ENCODE measurements at places on chromosomes 2 and 18. TPM values are rescaled to one million over a fixed set of nuclear protein-coding genes. Genes with fewer than 3 reads are reported as not detected.

- DNase-seq = no peak
These were observed 144.6 kb upstream of the MMADHC start for GRCh38 chr2:149732001-149732685.

GRCh38 chr2:147076634-147077033 is 768.2 kb upstream of the ACVR2A start:
- DNase-seq = no peak

- no peak for DNase-seq
These were observed 19.4 kb upstream of the LDLRAD4 start for GRCh38 chr18:13199169-13199568.

GRCh38 chr18:62018034-62018758 is 125.4 kb upstream of the RNF152 start:
- DNase-seq = no peak

GRCh38 chr2:61090386-61090921 is 24.8 kb downstream of the SANBR start:
- DNase-seq = no peak

- DNase-seq = no peak
These were observed 336.4 kb upstream of the FSHR start for GRCh38 chr2:49490710-49491109.

DNA sequence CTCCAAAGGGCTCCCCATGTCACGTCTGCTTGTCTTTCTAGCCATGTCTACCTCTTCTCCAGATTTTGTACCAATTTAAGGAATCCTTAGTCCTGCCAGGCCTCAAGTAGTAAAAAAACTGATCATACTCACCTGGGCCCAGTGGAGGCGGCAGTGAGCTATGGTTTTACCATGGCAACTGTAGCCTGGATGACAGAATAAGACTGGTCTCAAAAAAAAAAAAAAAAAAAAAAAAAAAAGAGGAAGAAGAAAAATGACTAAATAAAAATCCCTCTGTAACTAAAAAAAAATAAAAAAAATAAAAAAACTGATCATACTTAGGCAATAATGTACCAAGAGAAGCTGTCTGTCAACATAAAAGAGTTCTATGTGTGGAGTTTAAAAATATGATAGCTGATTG is 221.6 kb downstream of the NR4A2 start:
- DNase-seq = peak; percentile 8

The POLE4 gene
- total RNA-seq = 59.9 TPM
